Stimulated activated CD4-positive, alpha-beta T cell treated with anti-CD3 and anti-CD28 coated beads, TNF-alpha, amount 100 ng/mL, for 4 hours (primary cell): ENCODE measurements at places on chromosomes 2 and 18.

DNA sequence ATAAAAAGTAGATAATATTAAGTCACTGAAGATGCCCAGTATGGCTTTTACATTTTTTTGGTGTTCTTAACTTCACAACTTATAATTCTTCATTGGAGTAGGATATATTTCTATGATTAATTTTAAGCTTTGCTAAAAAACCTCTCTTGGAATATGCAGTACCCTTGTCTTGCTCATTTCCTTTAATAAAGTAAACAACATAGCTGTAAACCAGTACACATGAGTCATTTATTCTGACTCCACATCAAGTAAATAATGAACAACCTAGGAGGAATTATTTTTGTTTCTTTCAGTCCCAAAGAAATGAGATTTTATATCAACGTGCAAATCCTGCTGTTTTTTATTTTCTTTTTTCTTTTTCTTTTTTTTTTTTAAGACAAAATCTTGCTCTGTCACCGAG is 869.1 kb downstream of the CNTNAP5 start:
- DNase-seq: no peak

GRCh38 chr2:160474319-160474645 is 19.3 kb downstream of the RBMS1 start:
- DNase-seq: no peak

- no peak for DNase-seq
These were observed 123.9 kb downstream of the EPHA4 start for GRCh38 chr2:221448057-221448843.

DNA sequence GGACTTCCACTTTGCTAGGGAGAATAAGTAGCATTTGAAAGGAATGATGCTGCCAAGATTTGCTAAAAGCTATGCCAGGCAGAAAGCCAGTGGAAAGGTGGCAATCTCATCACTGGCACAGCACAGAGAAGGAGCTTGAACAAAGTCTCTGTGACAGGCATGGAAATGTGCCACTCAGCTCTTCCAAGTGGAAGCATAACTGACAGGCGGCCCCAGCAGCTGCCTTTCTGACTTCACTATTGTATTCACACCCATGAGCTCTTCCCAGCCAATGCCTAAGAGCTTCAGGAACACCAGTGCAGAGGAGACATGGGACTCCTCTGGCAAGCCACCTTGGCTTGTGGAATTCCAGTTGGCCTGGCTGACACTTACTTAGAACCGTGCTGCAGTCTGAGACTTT is 134.6 kb upstream of the REG3G start:
- DNase-seq: no peak

DNA sequence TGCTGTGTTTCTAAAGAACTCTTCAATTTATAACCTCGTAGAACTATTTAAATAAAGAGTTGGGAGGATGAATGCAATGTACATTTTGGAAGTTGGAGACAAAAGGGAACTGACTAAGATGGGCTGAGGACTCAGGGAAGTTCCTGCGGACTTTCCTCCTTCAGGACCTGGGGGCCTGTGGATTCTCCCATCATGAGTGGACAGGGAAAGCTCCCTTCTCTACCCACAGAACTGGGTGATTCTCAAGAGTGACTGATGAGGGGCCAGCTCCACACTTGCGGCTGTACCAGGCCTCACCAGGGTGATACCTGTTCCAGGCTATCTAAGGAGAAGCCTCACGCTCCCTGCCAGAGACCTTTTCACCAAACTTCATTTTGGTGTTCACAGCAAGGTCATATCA is 143.8 kb upstream of the APCDD1 start:
- no peak for DNase-seq
